Activated T-helper 1 cell treated with Interleukin-2 at 50 U/mL for 16 hours (primary cell): ENCODE measurements at places on chromosomes 1 and 21.

DNA sequence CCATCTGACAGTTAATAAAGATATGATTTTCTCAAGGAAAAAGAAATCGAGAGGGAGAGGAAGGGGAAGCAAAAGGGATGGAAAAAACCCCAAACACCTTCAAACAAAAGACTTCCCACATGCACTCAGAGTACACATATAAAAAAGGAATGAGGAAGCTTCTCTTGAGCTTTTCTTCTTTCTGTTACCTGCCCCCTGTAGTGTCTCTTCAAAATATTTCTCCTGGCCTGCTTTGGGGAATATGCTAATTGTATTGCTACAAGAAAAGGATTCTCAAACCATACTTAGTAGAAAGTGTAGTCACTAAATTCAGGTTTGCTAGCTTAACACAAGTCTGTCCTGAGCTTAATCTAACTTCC, 58.7 kb downstream of the KIF14 start:
- no peak for DNase-seq

DNA sequence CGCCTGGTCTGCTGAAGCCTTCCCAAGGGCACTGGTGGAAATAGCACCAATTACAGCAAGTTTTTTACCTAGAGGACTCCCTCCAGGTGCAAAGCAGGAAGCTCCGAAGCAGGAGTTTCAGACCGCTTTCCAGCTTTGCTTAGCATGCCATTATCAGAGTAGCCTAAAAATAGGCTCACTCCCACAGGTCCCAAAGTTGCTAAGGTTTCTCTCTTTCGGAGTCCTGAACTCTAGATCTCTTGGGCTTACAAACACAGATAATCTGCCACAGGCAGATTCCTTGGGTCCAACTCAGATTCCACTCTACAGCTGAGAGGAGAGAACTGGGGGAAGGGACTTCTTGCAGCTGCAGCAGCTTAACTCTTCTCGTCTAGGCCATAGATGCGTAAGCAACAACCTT, 22.5 kb downstream of the ZMYND12 start:
- no peak for DNase-seq

DNA sequence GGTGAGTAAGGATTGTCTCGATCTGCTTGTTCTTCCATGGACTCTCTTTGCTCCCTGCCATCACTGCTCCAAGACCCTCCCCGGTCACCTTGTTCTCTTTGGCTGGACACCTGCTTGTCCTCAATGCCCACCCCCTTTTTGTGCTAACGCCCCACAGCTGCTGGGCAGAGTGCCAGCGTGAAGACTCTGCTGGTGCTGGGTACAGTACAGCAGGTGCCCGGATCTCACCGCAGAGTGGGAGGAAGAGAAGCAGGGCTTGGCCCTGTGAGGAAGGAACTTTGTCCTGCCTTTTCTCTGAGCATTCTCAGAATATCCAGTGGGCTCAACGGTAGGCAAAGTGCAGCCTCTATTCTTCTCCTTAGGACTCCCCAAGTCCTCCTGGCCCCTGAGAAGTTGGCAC, 90.1 kb downstream of the PLXNA2 start:
- no peak for DNase-seq

- no peak for DNase-seq
These were observed 26.1 kb downstream of the PROK1 start for GRCh38 chr1:110477041-110477440.

GRCh38 chr1:39928809-39929587, 25.9 kb upstream of the MFSD2A start:
- no peak for DNase-seq

GRCh38 chr1:30689901-30690645, 33.3 kb downstream of the MATN1 start:
- no peak for DNase-seq

DNA sequence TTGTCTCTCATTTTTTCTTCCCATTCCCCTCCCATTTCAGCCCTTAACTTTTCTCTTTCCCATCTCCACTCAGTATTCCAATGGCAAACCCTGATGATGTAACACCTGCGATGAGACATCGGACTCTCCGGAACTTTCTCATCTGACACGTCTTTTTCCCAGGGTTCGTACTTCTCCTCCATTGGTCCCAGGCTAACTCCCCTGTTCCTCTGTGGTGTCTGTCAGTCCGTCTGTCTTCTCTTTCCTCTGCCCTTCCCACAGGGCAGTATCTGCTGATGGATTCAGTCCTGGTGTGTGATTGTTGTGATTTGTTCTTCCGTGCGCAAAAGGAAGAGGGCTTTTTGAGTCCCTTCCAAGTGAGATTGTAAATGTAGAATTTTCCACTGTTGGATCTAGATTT, 27.7 kb downstream of the VANGL2 start:
- DNase-seq, result no peak

DNA sequence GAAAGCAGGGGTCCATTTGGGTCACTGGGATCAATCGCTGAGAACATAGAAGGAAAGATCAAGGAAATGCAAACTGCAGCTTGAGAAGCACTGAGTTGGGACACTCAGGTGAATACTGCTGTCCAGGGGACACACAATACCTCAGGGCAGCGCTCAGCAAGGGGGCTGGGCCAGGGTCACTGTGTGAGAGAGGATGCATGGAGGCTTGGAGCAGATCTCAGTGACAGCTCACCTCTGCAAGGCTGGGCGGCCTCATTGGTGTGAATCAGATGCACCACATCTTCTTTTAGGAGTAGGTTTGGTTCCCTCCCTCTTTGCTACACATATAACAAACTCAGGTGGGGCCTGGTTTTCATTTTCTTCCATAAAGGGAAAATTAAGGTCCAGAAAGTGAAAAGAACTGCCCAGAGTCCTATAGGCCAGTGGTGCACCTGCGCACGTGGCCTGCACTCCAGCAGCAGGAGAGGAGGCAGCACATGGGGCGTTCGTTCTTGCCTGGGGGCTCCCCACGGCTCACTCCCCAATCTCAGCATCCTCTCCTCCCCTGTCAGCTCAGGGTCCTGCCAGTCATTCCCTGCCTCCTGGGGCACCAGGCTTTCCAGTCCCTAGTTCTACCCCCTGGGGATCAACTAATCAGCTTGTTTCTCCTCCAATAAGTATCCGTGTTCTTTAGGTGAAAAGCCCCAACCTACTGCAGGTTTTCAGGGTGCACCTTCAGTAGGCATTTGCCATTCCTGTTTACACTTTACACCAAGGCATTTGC, 1.5 kb downstream of the A3GALT2 start:
- no peak for DNase-seq

- no peak for DNase-seq
These were observed 7.2 kb downstream of the PTP4A2 start for GRCh38 chr1:31930836-31931592.

- DNase-seq, result no peak
These were observed 72.7 kb downstream of the SYCP1 start for GRCh38 chr1:114927401-114927800.
